Skin of body (tissue), 3 donors: ENCODE measurements at places on chromosomes 3 and 15. TPM values are rescaled to one million over a fixed set of nuclear protein-coding genes. Genes with fewer than 3 reads are reported as not detected.

GRCh38 chr15:43799945-43800285 is at the start of gene SERINC4:
Gene SERINC4 (minus strand): TSS chr15:43800220. CDS start chr15:43799986, 234 bp downstream.
- no peak for DNase-seq

DNA sequence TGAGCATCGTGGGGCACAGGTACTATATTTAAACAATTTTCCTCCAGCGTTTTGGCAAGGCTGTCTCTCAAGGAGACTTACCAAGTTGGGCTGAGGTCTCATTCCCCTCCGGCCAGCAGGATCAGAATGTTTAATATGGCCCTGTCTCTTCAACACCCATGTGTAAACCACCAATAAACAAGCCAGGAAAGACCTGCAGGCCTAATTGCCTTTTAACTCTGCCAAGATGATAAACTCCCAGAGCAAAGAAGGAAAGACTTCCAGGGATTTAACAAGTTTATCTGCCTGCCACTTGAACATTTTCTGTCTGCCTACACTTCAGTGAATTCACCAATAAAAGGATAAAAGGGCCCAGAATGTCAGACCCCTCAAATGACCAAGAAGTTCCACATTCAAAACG is 130.3 kb upstream of the WNT5A start:
- DNase-seq: no peak

Gene FBXL2
- 13.8 TPM for total RNA-seq

- DNase-seq: no peak
Observed at GRCh38 chr3:168364967-168365366, 269.2 kb upstream of the GOLIM4 start.

GRCh38 chr3:61877359-61878138 is 316.2 kb downstream of the PTPRG start:
- no peak for DNase-seq

- no peak for DNase-seq
Observed at GRCh38 chr3:142896996-142897395, 8.1 kb upstream of the PCOLCE2 start.

- no peak for DNase-seq
Observed at GRCh38 chr15:28881600-28881999, 4.2 kb upstream of the APBA2 start.

Gene CYFIP1
- 72.5 TPM for total RNA-seq

DNA sequence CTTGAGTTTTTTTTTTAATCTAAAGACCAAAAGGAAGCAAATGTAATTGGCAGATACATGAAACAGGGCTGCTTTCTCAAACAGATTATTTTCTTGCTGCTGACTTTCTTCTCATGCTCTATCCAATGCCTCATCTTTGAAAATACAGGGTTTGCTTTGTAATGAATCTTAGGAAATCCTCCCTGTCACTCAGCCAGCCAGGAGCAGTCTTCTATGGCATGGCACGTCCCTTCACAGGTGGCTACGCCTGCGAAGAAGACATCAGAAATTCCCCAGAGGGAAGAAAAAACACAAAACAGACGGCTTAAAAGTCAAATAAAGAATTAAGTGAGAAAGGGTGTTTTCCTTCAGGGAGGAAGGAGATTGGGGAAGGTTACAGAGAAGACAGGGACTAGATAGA is 242.5 kb downstream of the IGSF11 start:
- no peak for DNase-seq

DNA sequence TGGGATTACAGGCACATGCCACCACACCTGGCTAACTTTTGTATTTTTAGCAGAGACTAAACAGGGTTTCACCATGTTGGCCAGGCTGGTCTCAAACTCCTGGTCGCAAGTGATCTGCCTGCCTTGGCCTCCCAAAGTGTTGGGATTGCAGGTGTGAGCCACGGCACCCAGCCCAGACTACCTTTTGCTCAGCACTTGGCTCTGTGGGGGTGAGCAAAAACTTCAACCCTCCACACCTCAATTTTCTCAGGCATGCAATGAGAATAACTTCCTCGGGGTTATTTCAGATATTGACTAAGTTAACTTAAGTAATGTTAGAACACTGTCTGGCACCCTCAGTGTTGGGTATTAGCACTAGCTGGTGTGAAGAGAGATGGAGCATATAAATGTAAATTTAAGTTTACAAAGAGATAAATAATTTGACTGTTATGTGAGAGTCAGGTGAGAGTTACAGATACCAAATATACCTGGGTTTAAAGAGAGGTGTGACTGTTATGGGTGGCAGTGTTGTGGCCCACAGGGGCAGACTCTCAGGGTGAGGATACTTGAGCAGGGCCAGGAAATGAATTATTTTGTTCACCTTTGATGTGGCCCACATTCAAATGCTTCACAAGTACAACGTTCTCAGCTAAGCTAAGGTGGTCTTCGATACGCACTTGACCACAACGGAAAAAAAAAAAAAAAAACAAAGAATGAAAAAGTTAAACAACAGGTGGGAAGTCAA is 29.0 kb downstream of the CPOX start:
- DNase-seq: no peak

DNA sequence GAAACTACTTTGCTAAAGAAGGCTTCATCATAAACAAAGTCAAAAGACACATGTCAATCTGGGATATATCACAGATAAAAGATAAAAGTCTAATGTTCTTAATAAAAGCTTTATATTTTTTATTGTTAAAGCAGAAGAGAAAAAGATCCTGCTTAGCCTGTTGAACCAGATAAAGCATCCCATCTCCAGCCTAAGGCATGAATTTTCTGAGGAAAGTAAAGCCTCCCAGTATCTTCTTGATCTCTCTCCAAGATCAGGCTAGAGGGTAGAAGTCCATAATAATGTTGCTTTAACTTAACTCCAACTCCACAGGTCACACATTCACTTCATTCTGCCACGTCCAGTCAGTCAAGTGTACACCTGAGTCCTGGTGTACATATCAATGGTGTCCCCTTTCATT is 14.2 kb downstream of the ARL14 start:
- no peak for DNase-seq

Gene GOLGA6A
- total RNA-seq: 0.89 TPM

GRCh38 chr15:52689562-52689961 is 10.4 kb upstream of the ATOSA start:
- no peak for DNase-seq

- DNase-seq: no peak
Observed at GRCh38 chr15:75732177-75732808, 19.6 kb upstream of the CSPG4 start.

GRCh38 chr3:99188936-99189335 is 287.4 kb upstream of the DCBLD2 start:
- DNase-seq: no peak

DNA sequence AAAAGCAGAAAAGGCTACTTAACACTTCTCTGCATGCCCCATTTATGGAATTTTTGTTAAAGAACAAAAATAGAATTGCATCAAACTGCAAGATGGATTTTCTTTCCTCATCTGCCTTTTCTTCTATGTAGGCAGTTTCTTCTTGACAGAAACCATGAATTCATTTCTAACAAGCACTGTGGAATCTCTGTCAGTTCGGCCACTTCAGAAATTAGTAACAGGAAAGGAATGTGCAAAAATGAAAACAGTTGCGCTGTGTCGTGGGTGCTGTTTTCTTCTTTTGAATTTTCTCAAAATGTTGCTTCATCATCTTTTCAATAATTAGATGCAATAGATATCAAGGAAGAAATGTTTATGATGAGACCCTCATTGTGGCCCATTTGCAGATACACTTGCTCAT is 151.6 kb downstream of the FOXB1 start:
- DNase-seq: no peak

Gene GOLGA6L10
- 3.3 TPM for total RNA-seq

Gene MITF
- 43.2 TPM for total RNA-seq

Gene RASGRP1
- 4.5 TPM for total RNA-seq

GRCh38 chr15:78617516-78617915 is 3.3 kb downstream of the CHRNA3 start:
- no peak for DNase-seq

Gene ROBO1
- total RNA-seq: 138 TPM

DNA sequence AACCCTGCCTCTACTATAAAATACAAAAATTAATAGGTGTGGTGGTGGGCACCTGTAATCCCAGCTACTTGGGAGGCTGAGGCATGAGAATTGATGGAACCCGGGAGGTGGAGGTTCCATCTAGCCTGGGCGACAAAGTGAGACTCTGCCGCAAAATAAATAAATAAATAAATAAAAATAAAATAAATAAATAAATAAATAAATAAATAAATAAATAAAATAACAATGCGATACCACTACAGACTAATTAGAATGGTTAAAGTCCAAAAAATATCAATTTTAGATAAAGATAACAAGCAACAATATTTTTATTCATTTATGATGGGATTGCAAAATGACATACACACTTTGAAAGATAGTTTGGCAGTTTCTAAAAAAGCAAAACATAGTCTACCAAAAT is 1131.5 kb downstream of the SI start:
- no peak for DNase-seq

- DNase-seq: peak; percentile 27
Observed at GRCh38 chr3:128555098-128555825, 62.3 kb upstream of the GATA2 start.

- DNase-seq: no peak
Observed at GRCh38 chr15:99050328-99050980, 42.9 kb upstream of the PGPEP1L start.

- DNase-seq: no peak
Observed at GRCh38 chr3:41424543-41425300, 225.4 kb downstream of the CTNNB1 start.

- no peak for DNase-seq
Observed at GRCh38 chr15:38163658-38164057, 89.0 kb upstream of the SPRED1 start.

Gene SKOR1
- total RNA-seq: 0.10 TPM

DNA sequence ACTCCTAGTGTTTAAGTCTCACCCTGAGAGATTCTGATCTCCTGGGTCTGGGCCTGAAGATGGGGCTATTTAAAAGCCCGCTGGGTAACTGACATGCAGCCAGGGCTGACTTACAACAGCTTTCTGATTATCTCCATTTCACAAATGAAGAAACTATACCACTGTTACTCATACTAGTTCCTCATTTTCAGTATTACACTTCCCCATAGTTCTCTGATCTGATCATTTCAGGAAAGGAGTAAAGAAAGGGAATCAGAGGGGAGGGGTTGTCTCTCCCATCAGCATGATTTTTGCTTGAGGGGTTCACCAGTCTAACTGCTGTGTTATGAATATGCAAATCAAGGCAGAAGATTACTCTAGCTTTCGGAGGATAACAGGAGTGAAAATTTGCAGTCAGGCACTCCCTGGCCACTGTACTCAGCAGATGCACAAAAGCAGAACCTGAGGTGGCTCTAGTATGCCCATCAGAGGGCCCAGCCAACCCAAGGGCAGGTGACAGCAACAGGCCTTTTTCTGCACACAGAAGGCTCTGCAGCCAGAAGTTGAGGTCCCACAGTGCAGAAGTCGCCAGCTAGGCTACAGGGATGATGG is 59.4 kb downstream of the DAPK2 start:
- DNase-seq: no peak

GRCh38 chr3:178456621-178457285 is 79.5 kb upstream of the KCNMB2 start:
- peak; percentile 20 for DNase-seq

Gene SENP8
- 1.7 TPM for total RNA-seq

Gene SV2B
- total RNA-seq: 1.5 TPM

GRCh38 chr15:52782514-52782913 is 7.6 kb downstream of the ONECUT1 start:
- DNase-seq: no peak

Gene CLDN11
- total RNA-seq: 8.5 TPM

GRCh38 chr15:92178911-92179310 is 214.8 kb upstream of the ST8SIA2 start:
- DNase-seq: no peak

DNA sequence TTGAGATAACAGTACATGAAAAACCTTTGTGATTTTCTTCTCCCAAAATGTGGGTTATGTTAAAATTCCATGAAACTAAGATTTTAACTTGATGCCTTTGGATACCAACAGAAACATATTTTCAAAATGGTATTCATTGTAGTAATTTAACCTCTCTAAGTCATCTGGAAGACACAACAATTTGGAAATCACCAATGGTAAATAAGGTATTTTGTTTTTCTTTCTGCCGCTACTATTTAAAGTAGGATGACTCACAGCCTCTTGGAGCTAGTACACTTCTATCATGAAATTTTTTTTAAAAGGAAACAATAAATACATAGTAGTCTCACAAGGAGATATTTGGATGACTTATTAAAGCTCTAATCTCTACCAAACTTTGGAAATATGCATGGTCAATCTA is 291.6 kb upstream of the VEPH1 start:
- no peak for DNase-seq

DNA sequence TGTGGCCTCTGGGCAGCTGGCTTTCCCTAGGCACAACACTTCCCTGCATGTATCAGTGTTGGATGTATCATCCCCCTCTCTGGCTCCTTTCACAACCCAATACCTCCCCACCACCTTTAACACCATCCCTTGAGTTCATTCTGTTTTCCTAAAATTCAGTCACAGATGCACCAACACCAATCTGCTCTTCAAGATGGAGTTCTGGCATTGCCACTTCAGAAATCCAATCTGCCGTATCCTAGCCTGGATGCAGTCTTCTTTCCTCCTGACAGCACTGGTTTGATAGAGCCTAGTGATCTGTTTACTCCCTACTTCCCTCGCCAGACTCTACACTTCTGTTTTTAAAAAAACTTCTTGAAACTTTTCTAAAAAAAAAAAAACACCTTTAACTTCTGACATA is 21.7 kb downstream of the PXYLP1 start:
- DNase-seq: no peak

DNA sequence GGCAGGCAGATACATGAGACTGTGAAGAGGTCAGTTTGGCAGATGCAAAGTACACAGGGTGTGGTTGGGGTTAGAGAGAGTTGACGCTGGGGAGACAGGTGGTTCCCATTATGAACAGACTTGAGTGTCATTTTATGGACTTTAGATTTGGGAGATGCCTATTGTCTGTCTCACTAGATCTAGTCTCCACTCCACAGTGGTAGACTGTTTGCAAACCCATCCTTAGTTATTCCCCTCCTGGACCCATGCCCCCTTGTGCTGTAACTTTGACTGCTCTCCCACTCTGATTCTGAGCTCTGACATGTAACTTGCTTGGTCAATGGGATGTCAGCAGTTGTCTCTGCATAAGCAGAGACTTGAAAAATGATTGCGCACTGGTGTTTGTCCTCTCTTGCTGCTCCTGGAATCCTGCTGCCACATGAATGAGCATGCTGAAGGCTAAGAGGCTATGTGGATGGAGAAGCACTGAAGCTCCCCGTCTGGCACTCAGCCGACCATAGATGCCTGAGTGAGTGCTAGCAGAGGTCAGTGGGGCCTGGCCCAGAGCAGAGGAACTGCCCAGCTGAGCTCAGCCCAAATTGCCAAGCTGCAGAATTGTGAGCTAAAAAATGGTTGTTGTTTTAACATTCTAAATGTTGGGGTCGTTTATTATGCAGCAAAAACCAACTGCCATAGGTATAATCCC is 88.2 kb downstream of the FAM43A start:
- peak; percentile 22 for DNase-seq

Gene IQCF5
- not detected for total RNA-seq

- DNase-seq: no peak
Observed at GRCh38 chr3:45599984-45600650, 5.6 kb downstream of the LIMD1 start.

Gene SLC35G2
- total RNA-seq: 7.1 TPM

Gene STRIT1
- total RNA-seq: 2.5 TPM
